ENCODE measurements at places on chromosomes 4 and X. TPM values are rescaled to one million over a fixed set of nuclear protein-coding genes. Genes with fewer than 3 reads are reported as not detected.

DNA sequence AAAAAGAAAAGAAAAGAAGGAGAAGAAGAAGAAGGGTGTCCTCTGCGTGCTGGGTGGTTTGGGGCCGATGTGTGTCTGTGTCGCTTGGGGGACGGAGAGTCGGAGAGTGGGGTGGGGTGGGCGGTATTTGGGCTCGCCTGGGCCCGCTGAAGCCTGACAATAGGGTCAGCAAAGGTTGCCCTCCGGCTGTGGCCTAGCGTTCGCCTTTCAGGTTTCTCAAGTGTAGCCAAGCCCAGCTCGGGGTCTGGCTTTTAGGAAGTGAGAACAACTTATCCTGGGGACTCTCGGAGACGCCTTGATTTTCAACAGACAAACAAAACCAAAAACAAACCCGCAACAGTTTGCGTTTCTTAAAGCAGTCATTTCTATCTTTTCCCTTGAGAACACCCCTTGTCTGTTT, 4.1 kb upstream of the SOX3 start:
- no peak overlapping the region for H3K27ac ChIP-seq
- no peaks in the 10 kb centered on the region for H3K27me3 ChIP-seq
- H3K36me3 ChIP-seq: no peaks in the 10 kb centered on the region
- H3K4me3 ChIP-seq: no peak overlapping the region

DNA sequence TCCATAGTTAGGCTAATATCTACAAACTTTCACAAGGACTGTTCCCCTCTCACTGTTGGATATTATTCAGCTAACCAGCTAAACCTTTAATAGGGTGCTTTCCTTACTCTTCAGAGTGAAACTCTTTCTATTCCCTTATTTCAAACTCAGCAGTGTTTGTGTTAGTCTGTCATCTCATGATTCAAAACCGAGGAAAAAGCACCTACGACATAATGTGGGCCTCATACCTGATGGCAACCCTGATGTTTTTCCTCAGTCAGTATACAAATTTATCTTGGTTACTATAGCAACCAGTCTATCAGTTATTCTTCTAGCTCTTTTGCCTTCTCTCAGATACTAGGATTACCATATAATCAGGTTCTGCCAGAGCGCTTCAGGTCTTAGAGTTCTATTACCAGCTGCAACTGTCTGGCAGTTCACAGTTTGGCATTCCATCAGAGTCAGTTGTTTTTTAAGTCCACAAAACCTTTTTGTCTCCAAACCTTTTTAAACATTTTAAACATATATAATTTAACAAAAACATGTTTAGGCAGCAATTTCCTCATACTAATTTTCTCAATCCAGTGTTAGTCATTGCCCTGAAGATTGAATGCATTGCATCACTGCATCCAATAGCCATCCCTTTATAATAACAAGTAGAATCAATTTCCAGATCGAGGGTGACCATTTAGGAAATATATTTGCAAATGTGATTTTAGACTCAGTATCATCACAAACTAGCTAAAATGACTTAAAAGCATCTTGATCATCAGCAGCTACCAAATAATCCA, 7.4 kb downstream of the WDR44 start:
- no peak overlapping the region for H3K4me3 ChIP-seq
- H3K36me3 ChIP-seq: no peaks in the 10 kb centered on the region
- H3K4me1 ChIP-seq: no peaks in the 10 kb centered on the region
- no peak overlapping the region for H3K27ac ChIP-seq
- DNase-seq: no peak

DNA sequence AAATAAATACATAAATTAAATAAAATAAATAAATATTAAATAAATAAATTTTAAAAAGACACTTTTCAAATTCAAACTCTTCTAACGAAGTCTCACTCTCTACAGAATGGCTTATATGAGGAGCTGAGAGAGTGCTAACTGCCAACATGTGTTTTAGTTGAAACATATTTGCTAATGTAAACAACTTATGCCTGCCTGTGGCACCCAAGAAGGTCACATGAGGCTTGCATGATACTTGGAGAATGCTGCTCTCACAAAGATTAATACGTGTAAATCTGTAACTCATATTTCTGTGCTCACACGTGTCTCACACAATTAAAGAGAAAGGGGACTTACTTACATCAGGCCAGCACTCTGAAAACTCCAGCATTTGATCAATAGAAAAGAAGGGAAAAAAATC, 43.2 kb upstream of the PITX2 start:
- no peak overlapping the region for H3K27ac ChIP-seq
- no peak for DNase-seq
- H3K27me3 ChIP-seq: no peaks in the 10 kb centered on the region
- no peaks in the 10 kb centered on the region for H3K4me1 ChIP-seq
- H3K4me3 ChIP-seq: no peak overlapping the region
- no peaks in the 10 kb centered on the region for H3K36me3 ChIP-seq

DNA sequence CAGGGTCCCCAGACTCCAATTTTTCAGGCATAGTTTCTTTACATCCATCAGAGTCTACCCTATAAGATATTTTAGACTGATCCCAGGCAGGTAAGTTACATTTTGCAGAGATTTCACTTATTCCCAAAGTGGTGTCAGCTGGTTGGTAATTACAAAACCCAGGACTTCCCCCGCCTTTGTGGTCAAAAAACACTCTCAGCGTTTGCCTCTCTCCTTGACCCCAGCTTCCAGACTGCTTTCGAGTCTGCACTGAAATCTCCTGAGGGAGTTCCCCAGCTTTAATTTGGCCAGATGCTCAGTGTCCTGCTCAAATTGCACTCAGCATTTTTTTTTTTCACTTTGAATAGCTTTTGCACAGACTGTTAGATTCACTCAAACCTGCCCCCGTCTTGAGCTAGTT, 11.2 kb upstream of the AMOT start:
- H3K27me3 ChIP-seq: peaks cover 5% of the 10 kb centered on the region
- no peaks in the 10 kb centered on the region for H3K4me1 ChIP-seq
- no peak overlapping the region for H3K27ac ChIP-seq
- H3K36me3 ChIP-seq: no peaks in the 10 kb centered on the region
- H3K4me3 ChIP-seq: no peak overlapping the region

GRCh38 chrX:97692575-97692974, 808.9 kb downstream of the RPA4 start:
- no peak overlapping the region for H3K27ac ChIP-seq
- DNase-seq: no peak
- no peaks in the 10 kb centered on the region for H3K4me1 ChIP-seq
- no peaks in the 10 kb centered on the region for H3K36me3 ChIP-seq
- peaks cover 8% of the 10 kb centered on the region for H3K27me3 ChIP-seq

GRCh38 chrX:45850775-45851433, 650.2 kb upstream of the DIPK2B start:
- H3K36me3 ChIP-seq: no peaks in the 10 kb centered on the region
- no peak for DNase-seq
- H3K27me3 ChIP-seq: peaks cover 15% of the 10 kb centered on the region
- H3K27ac ChIP-seq: peak overlapping the region; percentile 56

GRCh38 chr4:15925830-15926229, 12.7 kb downstream of the FGFBP1 start:
- H3K27ac ChIP-seq: no peak overlapping the region
- DNase-seq: no peak
- no peak overlapping the region for H3K4me3 ChIP-seq
- H3K27me3 ChIP-seq: no peaks in the 10 kb centered on the region
- no peaks in the 10 kb centered on the region for H3K4me1 ChIP-seq

DNA sequence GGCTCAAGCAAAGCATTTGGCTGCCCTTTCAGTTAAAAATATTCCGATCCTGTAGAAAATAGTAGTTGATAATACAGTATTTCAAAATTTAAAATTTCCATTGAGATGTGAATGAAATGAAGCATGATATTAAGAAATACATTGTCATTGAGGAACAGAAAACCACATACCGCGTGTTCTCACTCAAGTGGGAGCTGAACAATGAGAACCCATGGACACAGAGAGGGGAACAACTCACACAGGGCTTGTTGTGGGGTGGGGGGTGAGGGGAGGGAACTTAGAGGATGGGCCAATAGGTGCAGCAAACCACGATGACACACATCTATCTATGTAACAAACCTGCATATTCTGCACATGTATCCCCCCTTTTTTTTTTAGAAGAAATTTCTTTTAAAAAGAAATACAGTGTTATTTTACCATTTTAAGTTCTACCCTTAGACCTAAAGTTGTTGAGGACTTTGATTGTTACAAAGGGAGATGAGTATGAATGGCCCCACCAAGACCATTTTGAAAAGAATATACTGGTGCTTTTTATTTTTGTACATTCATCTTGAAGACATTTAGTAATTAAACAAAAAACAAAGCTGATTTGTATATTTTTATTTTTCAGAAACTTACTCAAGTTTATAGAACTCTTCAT, 52.0 kb upstream of the IL13RA1 start:
- no peak overlapping the region for H3K27ac ChIP-seq
- no peaks in the 10 kb centered on the region for H3K27me3 ChIP-seq
- H3K4me3 ChIP-seq: no peak overlapping the region
- H3K4me1 ChIP-seq: no peaks in the 10 kb centered on the region
- DNase-seq: no peak

DNA sequence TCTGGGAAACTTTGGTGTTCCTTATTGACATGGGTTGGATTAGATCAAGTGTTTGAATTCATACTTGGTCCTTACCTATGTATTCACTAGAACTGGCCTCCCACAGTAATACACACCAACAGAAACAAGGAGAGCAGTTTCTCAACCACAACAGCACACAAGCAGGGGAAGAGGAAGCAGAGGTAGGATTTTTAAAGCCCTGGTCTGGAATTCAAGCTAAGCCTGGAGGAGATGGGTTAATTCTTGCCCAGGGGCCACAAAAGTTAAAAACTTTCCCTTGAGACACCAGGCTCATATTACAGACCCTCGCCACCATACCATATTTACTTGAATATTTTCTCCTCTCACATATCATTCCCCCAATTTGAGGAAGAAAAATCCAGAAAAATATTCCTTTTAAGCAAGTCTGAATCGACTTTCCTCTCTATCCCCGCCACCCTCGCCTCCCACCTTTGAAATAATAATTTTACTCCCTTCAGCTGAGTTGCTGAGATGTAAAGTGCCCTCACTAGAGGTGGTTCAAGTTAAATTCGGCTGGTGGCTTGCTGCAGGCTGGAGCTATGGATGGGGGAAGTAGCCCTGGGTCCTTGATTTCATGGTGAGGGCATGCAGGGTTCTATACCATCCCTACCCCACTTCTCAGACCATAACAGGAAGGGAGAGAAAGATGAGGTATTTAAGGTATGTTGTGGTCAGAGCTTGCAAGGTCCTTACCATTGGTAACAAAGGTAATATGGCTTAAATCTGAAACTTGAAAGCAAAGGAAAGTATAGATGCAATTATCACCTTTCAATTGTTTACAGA, 440.2 kb downstream of the INPP4B start:
- H3K27ac ChIP-seq: peak overlapping the region; percentile 86
- H3K4me3 ChIP-seq: peak overlapping the region; percentile 34
- no peak for DNase-seq
- H3K36me3 ChIP-seq: no peaks in the 10 kb centered on the region
- H3K4me1 ChIP-seq: peaks cover 5% of the 10 kb centered on the region
- no peaks in the 10 kb centered on the region for H3K27me3 ChIP-seq

DNA sequence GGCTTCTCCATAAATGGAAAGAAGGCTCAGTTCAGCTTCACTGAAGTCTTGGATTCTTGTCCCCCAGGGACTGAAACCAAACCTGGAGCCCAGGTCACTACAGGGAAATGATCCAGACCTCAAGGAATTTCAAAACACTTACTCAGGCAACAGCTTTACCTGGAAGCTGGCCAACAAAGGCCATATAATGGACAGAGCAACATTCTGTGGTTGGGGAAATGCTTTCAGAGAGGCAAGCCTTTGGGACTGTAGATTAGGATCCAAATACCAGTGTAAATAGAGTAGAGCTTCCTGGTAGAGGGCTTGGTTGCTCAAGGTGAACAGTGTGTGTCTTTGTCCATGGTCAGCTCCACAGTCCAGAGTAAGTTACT, 57.0 kb upstream of the PROM1 start:
- no peak for DNase-seq
- no peaks in the 10 kb centered on the region for H3K4me1 ChIP-seq
- H3K4me3 ChIP-seq: no peak overlapping the region
- no peaks in the 10 kb centered on the region for H3K27me3 ChIP-seq
- H3K27ac ChIP-seq: no peak overlapping the region

GRCh38 chrX:84729809-84730208, 227.6 kb upstream of the HDX start:
- H3K27me3 ChIP-seq: no peaks in the 10 kb centered on the region
- no peaks in the 10 kb centered on the region for H3K36me3 ChIP-seq
- H3K27ac ChIP-seq: no peak overlapping the region
- no peak overlapping the region for H3K4me3 ChIP-seq
- H3K4me1 ChIP-seq: no peaks in the 10 kb centered on the region
- peak; percentile 11 for DNase-seq

DNA sequence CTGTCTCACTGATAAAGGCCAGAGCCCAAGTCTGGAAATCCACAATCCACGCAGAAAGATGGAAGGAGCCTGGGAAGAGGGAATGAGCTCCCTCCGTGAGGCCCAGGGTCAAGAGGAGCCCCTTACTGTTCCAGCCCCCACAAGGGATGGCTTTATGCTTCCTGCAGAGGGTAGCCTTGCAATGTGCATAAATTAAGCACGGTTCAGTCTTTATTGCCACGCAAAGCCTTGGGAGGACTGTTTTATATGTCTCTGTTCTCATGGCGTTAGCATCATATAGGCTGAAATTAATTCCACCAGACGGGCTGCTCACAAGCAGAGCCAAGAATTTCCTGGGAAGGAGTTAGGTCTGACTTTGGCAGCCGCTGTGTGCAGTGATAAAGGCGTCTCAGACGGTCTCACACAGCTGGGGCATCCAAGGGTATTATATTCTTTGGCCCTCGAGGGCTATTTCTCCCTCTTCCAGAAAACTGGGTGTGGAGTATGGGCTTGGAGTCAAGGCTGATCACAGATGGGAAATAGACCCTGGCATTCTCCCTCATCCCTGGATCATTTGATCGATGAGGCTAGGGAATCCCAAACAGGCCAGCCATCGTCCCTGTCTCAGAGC, 38.5 kb downstream of the CYTL1 start:
- H3K36me3 ChIP-seq: no peaks in the 10 kb centered on the region
- peak overlapping the region; percentile 46 for H3K27ac ChIP-seq
- no peak for DNase-seq
- no peaks in the 10 kb centered on the region for H3K27me3 ChIP-seq
- no peak overlapping the region for H3K4me3 ChIP-seq

Gene FAM241A
- total RNA-seq: 2.5 TPM

Gene PCDH19
- total RNA-seq: 5.7 TPM

Gene FAM114A1
- total RNA-seq: 111 TPM

Gene WAS
- 32.7 TPM for total RNA-seq

Gene EGF
- 1.6 TPM for total RNA-seq
